Lung (tissue), 17 donors: ENCODE measurements at places on chromosomes 7 and 10. TPM values are rescaled to one million over a fixed set of nuclear protein-coding genes. Genes with fewer than 3 reads are reported as not detected.

The IFIT2 gene
- total RNA-seq: 16.0 TPM

DNA sequence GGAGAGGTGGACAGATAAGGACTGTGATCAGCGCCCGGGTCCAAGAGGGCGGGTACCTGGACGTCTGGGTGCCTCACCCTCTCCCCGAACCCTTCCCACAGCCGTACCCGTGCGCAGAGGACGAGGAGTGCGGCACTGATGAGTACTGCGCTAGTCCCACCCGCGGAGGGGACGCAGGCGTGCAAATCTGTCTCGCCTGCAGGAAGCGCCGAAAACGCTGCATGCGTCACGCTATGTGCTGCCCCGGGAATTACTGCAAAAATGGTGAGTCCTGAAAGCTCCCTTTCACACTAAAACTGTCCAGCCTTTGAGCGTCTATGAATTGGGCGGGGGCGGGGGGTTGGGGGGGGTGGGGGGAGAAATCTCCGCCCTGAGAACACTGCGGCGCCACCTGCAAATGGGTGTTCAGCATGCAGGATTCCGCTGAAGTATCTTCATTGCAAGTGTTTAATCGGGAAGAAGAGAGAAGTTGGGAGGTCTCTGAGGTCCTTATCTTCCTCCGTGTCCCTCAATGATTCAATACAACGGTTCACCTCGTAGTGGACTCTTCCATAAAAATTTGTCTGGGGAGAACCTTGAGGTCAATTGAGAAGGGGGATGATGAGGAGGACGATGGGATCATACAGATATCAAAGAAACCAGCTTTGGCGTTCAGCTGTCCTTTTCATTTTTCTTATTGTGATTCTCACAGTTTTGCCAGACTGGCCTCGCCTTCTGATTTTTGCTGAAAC is 906 bp downstream of the DKK1 start:
- no peak overlapping the region for H3K27ac ChIP-seq
- DNase-seq: peak; percentile 48
- peak overlapping the region; percentile 1 for H3K4me3 ChIP-seq
- H3K27me3 ChIP-seq: no peaks in the 10 kb centered on the region
- no peaks in the 10 kb centered on the region for H3K36me3 ChIP-seq
- no peaks in the 10 kb centered on the region for H3K4me1 ChIP-seq

DNA sequence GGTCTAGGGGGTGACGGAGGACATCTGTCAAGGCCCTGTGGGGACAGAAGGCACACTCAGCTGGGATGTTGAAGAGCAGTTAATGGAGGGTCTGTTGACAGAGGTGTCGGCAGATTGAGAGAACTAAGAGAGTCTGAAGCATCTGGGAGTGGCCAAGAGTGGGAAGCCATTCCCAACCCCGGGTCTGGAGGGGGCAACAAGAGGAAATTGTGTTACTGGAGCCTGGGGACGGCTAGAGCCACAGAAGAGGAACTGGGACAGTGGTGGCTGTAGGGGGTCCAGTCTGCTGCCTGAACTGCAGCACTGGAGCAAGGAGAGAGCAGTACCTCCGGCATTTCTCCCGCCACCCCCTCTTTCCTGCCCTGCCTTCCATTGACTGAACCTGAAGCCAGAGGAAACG is 136.6 kb downstream of the CHN2 start:
- H3K4me1 ChIP-seq: peaks cover 36% of the 10 kb centered on the region
- no peak overlapping the region for H3K4me3 ChIP-seq
- no peak overlapping the region for H3K27ac ChIP-seq

GRCh38 chr7:50693455-50694130 is 89.1 kb downstream of the GRB10 start:
- peaks cover 20% of the 10 kb centered on the region for H3K4me1 ChIP-seq
- H3K27ac ChIP-seq: no peak overlapping the region
- H3K27me3 ChIP-seq: no peaks in the 10 kb centered on the region
- H3K36me3 ChIP-seq: peaks cover 5% of the 10 kb centered on the region

The GPRIN2 gene
- total RNA-seq: 36.5 TPM

DNA sequence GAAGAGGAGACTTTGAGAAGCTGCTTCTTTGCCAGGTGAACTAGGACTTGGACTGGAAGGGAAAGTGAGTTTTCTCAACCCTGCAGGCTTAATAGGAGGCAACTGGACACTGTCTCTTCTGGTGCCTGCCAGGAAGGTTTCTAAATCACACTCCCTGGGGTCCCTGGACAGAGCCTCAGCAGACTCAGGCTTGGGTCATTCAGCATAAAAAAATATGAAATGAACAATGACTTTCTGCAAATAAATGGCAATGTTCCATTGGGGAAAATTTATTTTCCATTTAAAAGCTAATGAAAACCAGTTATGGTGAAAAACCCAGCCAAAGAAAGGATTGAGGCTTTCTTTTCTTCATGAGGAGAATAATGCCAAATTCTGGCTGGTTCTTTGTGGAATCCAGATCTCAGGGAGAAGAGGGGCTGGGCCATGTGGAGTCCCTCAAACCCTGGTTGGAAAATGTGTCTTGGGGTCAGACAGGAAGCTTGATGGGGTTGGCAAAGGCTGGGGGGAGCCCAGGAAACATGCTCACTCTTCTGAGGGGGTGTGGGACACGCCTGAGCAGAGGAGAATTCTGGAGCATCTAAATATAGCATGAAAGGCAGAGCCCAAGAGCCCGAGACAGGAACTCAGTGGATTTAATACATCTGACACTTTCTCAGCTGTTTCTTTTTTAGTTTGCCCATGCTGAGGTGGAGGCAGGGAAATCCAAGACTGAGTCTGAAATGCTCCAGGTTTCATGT is 65.2 kb upstream of the EMX2 start:
- no peak overlapping the region for H3K27ac ChIP-seq
- H3K36me3 ChIP-seq: no peaks in the 10 kb centered on the region
- no peaks in the 10 kb centered on the region for H3K4me1 ChIP-seq
- H3K27me3 ChIP-seq: no peaks in the 10 kb centered on the region

GRCh38 chr10:94631077-94631875 is 52.3 kb upstream of the CYP2C18 start:
- no peaks in the 10 kb centered on the region for H3K36me3 ChIP-seq
- no peak overlapping the region for H3K4me3 ChIP-seq
- H3K27ac ChIP-seq: no peak overlapping the region
- no peaks in the 10 kb centered on the region for H3K27me3 ChIP-seq

- DNase-seq: no peak
- no peak overlapping the region for H3K27ac ChIP-seq
- no peaks in the 10 kb centered on the region for H3K4me1 ChIP-seq
- H3K4me3 ChIP-seq: no peak overlapping the region
- H3K27me3 ChIP-seq: no peaks in the 10 kb centered on the region
These were observed 101.0 kb upstream of the DNAAF5 start for GRCh38 chr7:625376-625971.

DNA sequence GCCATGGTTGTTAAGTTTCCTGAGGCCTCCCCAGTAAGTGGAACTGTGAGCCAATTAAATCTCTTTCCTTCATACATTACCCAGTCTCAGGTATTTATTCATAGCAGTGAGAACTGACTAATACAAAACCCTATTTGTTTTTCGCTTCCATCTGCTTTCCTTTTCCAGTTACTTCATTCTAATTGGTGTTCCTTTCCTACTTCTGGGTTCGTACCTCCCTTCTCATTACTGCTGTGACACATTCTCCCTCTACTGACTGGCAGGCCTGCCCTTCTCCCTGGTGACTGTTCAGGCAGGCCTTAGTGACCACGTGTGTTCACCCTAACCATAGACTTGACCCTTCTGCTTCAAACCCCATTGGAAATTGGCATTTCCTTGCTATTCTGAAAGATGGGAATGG is 37.7 kb downstream of the MTURN start:
- no peaks in the 10 kb centered on the region for H3K27me3 ChIP-seq
- H3K4me1 ChIP-seq: peaks cover 8% of the 10 kb centered on the region
- no peaks in the 10 kb centered on the region for H3K36me3 ChIP-seq
- no peak overlapping the region for H3K27ac ChIP-seq
- no peak overlapping the region for H3K4me3 ChIP-seq

- no peaks in the 10 kb centered on the region for H3K36me3 ChIP-seq
- no peak overlapping the region for H3K27ac ChIP-seq
- no peak for DNase-seq
- no peak overlapping the region for H3K4me3 ChIP-seq
These were observed 47.2 kb downstream of the PRKAG2 start for GRCh38 chr7:151829707-151830106.

DNA sequence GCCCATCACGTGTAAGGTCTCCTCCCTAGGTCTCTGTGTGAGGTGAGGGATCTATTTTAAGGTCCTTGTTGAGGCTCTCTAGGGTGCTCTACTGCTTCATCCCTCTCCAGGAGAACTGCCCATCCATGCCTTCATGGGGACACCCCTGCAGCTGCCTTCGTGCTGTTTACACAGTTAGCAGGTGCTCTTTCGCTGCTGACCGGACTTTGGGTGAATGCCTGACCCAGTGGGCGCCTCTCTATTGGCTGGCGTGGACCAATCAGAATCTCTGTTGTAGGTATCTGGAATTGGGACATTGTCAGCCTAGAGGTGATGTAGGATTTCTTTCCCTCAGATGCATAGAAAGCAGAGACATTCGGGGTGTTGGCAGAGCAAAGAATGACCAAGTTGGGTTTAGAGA is 38.7 kb upstream of the HMX3 start:
- H3K36me3 ChIP-seq: no peaks in the 10 kb centered on the region
- no peak overlapping the region for H3K4me3 ChIP-seq
- DNase-seq: no peak
- no peaks in the 10 kb centered on the region for H3K4me1 ChIP-seq
- H3K27me3 ChIP-seq: peaks cover 4% of the 10 kb centered on the region
- no peak overlapping the region for H3K27ac ChIP-seq

The AGBL3 gene
- 3.6 TPM for total RNA-seq

DNA sequence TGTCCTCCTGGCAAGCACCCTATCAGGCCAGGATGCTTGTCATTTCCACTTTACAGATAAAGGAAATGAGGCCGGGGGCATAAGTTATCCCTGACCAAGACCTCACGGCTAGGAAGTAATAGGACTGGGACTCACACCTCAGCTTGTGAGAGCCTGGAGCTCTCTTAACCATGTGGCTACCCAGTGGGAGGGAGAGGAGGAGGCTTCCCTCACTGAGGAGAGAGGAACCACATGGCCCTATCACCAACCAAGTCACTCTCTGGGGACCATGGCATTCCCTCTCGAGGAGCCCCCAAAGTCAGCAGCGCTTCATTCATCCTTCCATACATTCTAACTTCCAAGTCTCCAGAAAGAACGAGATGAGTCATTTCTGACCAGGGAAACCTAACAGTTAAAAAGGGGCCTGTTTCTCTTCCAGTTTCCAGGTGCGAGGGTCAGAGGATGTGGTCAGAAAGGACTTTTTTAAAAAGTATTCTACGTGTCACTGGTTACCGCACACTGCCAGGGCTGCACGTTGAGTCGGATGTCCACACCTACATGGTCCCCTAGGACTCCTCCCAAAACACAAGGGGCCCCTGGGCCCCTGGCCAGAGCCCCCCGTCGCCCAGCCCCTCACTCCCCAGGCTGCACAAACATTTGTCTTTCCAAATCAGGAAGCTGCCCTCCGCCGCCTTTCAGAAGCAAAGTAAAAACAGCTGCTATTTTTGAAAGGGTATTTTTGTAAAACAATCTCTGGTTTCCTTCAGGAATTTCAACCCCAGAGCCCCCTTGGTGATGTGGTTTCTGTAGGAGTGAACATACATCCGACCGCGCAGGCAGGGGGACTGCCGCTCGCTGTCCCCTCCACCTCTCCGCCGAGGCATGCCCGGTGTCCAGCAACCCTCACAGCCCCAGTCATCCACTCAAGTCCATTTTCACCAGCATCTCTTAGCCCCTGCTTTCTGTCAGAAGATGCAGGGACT is 128.2 kb upstream of the CHST15 start:
- no peaks in the 10 kb centered on the region for H3K36me3 ChIP-seq
- H3K4me3 ChIP-seq: no peak overlapping the region
- H3K27me3 ChIP-seq: no peaks in the 10 kb centered on the region
- no peak overlapping the region for H3K27ac ChIP-seq
- DNase-seq: peak; percentile 28

The OR2A12 gene
- total RNA-seq: 0.06 TPM

GRCh38 chr10:26737730-26738129 is 40.2 kb downstream of the PDSS1 start:
- H3K36me3 ChIP-seq: peaks cover 15% of the 10 kb centered on the region
- no peak for DNase-seq
- H3K4me1 ChIP-seq: no peaks in the 10 kb centered on the region
- no peaks in the 10 kb centered on the region for H3K27me3 ChIP-seq

DNA sequence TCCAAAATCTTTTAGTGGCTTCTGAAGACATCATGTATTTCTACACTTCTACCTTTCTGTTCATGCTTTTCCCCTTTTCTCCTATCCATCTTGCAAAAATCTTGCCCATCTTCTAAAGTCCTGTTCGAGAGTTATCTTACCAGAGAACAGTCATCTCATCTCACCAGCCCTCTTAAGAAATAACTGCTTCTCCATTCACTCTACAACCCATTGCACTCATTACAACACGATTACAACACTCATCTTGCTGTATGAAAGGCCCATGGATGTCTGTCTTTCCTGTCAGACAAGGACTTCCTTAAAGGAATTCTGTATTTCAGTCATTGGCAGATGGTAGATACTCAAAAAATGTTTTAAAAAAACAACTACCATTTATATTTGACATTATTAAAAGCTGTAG is 30.8 kb downstream of the ZNF438 start:
- no peaks in the 10 kb centered on the region for H3K36me3 ChIP-seq
- H3K27me3 ChIP-seq: no peaks in the 10 kb centered on the region
- no peak for DNase-seq
- peaks cover 6% of the 10 kb centered on the region for H3K4me1 ChIP-seq
- H3K4me3 ChIP-seq: no peak overlapping the region

- no peak overlapping the region for H3K27ac ChIP-seq
- no peaks in the 10 kb centered on the region for H3K36me3 ChIP-seq
- no peak overlapping the region for H3K4me3 ChIP-seq
- H3K27me3 ChIP-seq: no peaks in the 10 kb centered on the region
- no peaks in the 10 kb centered on the region for H3K4me1 ChIP-seq
These were observed 62.1 kb upstream of the TCF7L2 start for GRCh38 chr10:112887968-112888367.

DNA sequence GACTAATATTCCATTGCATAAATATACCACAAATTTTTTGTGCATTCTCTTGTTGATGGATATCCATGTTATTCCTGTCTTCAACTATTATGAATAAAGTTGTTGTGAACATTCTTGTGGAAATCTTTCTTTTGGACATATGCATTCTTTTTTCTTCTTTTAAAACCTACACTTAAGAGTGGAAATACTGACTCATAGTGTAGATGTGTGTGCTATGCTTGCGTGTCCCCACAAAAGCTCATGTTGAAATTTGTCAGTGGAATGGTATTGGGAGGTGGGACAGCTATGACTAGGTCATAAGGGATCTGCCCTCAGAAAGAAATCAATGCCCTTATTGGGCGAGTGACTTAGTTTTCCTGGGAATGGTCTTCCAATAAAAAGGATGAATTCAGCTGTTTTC is 203.6 kb upstream of the PRSS58 start:
- no peaks in the 10 kb centered on the region for H3K4me1 ChIP-seq
- H3K36me3 ChIP-seq: no peaks in the 10 kb centered on the region
- H3K4me3 ChIP-seq: no peak overlapping the region
- no peaks in the 10 kb centered on the region for H3K27me3 ChIP-seq

The TEX47 gene
- total RNA-seq: not detected

- no peak overlapping the region for H3K27ac ChIP-seq
- DNase-seq: no peak
- no peaks in the 10 kb centered on the region for H3K4me1 ChIP-seq
These were observed 359.2 kb downstream of the PHF14 start for GRCh38 chr7:11332865-11333228.

- H3K4me3 ChIP-seq: no peak overlapping the region
- no peak for DNase-seq
- H3K36me3 ChIP-seq: no peaks in the 10 kb centered on the region
These were observed 707.0 kb downstream of the SORCS1 start for GRCh38 chr10:106457522-106457921.
